ENCODE measurements at places on chromosomes 5 and 9.

DNA sequence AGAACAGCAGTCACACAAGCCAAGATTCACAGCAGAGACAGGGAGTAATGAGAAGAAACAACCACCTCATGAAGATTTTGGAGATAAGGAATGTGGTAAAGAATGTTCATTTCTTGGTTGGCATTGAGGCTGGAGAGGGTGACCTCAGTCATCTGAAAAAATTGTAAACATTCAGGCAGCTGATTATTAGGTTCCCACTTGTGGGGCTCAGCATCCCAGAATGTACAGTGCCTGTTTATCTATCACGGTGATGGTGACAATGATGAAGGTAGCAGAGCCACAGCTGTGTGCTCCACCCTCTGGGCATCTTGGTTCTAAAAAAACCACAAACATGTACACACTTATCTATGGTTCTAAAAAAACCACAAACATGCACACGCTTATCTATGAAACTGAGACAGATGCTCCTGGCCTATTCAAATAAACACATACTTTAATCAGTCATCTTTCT, 143.9 kb upstream of the MOCS2 start:
- no peak for DNase-seq

DNA sequence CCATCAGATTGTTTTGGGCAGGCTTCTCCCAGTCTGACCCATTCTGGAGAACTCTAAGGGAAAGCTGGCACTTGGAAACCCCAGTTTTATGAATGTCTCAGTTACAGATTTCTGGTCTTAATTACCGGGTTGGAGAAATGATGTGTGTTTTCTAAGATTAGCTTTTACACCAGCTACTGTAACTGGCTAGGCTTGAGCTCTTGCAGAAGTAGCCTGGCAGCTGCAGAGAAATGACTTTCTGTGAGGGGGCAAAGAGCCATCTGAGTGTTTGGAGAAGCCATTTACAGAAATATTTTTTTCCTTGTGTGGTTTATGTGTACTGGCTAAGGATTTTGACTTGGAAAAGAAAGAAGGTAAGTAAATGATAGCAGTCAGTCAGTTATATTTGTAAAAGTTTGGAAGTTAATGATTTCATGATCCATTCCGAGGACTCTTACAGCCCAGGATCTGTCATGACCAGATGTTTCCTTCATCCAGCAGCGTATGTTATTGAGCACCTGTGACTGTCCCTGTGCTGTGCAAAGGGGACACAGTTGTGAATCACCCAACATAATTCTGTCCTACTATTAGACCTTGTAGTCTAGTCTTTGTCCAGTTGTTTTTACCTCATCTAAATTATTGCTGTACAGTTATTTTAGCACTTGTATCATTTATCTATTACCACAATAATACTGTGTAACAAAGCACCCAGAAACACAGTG, 53.7 kb upstream of the GDNF start:
- DNase-seq = no peak

DNA sequence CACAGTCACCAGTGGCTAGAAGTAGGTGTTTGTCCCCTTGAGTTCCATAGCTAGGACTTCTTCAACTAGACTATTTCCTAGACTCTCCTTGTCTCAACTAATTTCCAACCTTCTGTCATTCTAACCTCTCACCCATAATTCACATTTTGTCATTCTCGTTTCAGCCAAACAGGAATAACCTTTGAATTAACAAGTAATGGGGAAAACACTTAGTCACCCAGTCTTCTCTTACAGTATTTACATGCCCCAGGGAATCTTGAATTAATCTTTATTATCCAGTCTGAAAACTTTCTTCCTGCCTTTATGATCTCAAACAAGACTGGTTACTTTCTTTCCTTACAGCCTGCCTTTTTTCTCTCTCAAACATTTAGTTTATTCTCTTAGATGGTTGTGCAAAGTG, 63.3 kb upstream of the RUSC2 start:
- DNase-seq = no peak

DNA sequence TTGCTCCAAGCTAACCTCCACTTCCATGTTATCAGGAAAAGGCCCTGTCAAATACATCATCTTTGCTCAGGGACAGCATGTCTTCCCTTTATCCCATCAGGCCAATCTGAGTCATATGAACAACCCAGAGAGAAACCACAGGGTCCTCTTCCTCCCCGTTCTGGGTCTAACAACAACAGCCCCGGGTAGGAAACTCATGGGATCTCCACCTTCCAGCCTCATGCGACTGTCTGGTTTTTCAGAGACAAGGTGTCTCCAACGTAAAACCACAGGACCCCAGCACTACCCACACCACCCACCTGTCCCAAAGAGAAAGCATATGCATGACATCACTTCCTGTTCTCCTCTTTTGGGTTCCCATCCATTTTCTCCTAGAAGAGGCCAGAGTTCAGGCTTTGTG, 217.9 kb downstream of the ENC1 start:
- DNase-seq = no peak

DNA sequence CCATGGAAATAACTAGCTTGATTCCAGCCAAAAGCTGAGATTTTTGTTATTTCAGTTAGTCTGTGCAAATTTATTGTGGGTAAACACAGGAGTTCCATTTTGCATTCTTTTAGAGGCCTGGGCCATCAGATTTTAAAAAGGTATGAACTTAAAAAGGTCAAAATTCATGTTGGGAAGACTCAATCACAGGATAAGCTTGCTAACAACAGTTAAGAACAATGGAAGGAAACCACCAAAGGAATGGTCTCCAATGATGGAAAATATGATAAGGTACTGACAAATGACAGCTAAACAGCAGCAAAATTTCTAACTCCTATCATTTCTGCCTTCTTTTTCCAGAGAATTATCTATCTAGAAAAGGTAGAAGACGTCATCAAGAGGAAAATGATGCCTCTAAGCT, 16.0 kb downstream of the ABITRAM start:
- DNase-seq = no peak

DNA sequence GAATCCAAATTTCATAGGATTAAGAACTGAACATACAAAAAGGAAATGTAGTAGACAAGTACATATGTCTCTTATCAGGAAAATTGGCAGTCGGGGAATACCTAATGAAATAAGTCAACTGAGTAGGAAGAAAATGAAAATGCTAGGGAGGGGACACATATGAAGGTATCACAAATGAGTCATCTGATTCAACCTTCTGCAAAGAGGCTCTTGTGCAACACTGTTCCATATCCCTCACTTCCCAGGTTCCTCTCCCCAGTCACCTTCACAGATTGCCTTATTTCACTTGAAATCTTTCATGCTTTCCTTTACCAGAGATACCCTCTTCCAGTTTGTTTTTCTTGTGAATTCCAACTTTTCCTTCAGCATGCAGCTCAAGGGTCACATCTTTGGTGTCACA, 139.0 kb downstream of the RFX3 start:
- no peak for DNase-seq

Data from stimulated activated CD4-positive, alpha-beta T cell treated with anti-CD3 and anti-CD28 coated beads, Interleukin-15, amount 100 ng/mL, for 1 hour (primary cell).